ENCODE measurements at places on chromosomes 1 and 21.
A peak's percentile ranks its signal among the peaks of the same experiment; 100 is the strongest.

DNA sequence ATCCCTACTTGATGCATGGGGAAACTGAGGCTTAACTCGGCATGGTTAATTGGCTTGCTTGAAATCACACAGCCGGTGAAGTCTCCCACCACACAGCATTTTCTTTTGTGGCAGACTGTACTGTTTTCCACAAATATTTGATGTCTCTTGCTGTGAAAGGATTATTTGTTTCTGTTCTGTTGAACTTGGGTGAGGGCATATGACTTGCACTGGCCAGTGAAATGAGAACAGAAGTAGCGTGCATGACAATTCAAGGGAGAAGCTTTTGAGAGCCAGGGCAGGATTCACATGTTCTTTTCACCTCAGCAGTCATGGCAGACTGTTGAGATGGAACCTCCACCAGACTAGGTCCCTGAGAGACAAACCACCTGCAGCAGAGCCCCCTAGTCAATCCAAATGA is 11.7 kb upstream of the AK2 start:
- DNase-seq, result no peak
- H3K36me3 ChIP-seq, result peaks cover 2% of the 10 kb centered on the region
- no peak overlapping the region for H3K27ac ChIP-seq
- H3K4me1 ChIP-seq, result no peaks in the 10 kb centered on the region
- H3K27me3 ChIP-seq, result peaks cover 3% of the 10 kb centered on the region

- no peaks in the 10 kb centered on the region for H3K36me3 ChIP-seq
- no peak overlapping the region for H3K27ac ChIP-seq
- H3K4me3 ChIP-seq, result no peak overlapping the region
- H3K4me1 ChIP-seq, result peaks cover 3% of the 10 kb centered on the region
Observed at GRCh38 chr21:45867671-45868081, 113.9 kb upstream of the COL6A1 start.

GRCh38 chr1:240254778-240255291 is 163.2 kb downstream of the FMN2 start:
- no peaks in the 10 kb centered on the region for H3K4me1 ChIP-seq
- H3K27me3 ChIP-seq, result no peaks in the 10 kb centered on the region
- no peak overlapping the region for H3K4me3 ChIP-seq
- DNase-seq, result no peak

DNA sequence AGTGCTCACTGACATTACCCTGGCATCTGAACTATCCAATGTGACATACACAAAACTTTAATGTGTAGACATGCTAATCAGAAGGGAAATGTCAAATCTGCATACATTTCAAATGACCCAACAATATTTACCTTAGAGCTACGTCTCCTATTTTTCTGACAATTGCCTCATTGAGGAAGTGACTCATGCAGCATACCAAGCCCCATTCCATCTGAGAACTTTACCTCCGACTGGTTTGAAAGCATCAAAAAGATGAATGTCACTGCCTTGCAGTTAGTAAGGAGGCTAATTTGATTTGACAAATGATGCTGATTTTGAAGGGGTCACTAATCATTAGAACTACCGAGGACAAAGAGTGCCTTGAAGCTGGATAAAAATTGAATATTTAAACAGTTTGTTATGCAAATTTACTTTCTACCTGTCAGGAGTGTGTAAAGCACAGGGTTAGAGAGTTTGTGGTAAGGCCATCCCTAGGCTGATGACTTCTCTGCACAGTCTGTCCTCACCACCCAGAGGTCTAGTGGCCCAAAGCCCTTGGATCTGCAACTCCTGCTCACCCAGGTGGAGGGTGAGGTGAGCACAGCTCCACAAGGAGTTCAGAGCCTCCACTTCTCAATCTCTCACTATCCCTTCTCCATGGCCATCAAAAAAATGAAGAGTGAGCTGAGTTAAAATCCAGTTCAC is 500.3 kb upstream of the C1orf87 start:
- no peak for DNase-seq
- no peak overlapping the region for H3K27ac ChIP-seq
- no peaks in the 10 kb centered on the region for H3K4me1 ChIP-seq
- no peaks in the 10 kb centered on the region for H3K36me3 ChIP-seq
- H3K27me3 ChIP-seq, result no peaks in the 10 kb centered on the region

GRCh38 chr1:224488806-224489499 is 54.4 kb upstream of the WDR26 start:
- H3K4me3 ChIP-seq, result no peak overlapping the region
- no peak for DNase-seq
- H3K4me1 ChIP-seq, result no peaks in the 10 kb centered on the region
- H3K27me3 ChIP-seq, result no peaks in the 10 kb centered on the region
- peaks cover 5% of the 10 kb centered on the region for H3K36me3 ChIP-seq

DNA sequence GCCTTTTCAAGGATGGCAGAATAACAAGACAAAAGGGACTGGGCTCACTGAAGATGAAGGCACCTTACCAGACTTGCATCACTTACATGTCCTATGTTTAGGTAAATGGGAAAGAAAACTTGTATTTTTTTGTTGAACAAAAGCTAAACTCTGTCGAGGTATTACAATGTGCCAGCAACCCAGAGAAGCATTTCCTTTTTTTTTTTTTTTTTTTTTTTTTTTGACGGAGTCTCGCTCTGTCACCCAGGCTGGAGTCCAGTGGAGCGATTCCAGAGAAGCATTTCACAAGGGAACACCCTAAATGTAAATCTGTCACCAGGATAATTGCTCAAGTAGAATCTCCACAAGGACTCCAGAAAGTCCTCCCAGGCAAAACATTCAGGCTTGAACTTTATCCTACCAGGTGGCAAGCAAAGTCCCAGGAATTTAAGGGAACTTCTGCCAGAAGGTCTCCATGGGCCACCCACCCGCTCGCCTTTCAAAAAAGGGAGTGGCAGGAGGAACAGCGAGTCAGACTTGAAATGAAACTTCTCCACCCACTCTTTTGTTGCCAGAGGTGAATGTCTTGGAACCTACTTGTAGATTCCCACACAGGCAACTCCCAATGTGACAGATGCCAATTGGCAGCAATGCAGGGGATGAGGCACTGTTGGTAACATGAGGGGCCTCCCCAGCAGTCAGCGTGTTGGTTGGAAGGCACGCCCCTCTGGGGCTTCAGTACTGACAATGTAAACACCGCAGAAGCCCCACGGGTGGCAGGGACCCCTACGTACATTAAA is 125.0 kb downstream of the TIAM1 start:
- no peak overlapping the region for H3K4me3 ChIP-seq
- H3K4me1 ChIP-seq, result no peaks in the 10 kb centered on the region

DNA sequence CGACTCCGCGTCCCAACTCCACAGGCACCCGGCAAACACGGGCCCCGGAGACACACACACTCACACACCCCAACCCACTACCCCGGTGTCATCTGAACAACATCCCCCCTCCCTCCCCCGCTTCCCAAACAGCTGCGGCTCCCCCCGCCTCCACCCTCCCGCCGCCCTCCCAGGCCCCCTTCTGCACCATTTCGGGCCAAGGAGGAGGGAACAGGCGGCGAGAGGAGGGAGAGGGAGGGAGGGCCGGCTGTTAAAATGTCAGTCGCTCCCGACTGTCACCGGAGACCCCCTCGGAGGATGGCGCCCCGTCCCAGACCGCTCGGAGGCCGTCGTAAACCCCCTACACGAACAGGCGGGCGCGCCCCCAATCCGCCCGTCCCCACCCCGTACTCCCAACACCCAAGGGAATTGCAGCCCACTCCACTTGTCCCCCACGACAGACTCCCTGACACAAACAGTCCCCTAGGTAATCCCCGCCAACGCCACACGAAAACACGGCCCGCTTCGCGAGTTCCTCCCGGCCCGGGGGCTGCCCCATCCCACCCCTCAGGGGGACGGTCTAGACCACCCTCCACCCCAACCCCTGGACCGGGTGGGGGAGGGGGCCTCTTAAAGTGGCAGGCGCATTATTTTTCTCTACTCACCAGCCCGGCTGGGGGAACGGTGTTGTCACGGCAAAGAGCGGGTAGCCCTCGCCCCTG is 583 bp downstream of the MEF2D start:
- peak overlapping the region; percentile 97 for H3K27ac ChIP-seq
- DNase-seq, result peak; percentile 62
- H3K27me3 ChIP-seq, result no peaks in the 10 kb centered on the region
- peak overlapping the region; percentile 95 for H3K4me3 ChIP-seq
- H3K36me3 ChIP-seq, result peaks cover 1% of the 10 kb centered on the region

- H3K36me3 ChIP-seq, result peaks cover 2% of the 10 kb centered on the region
- no peak for DNase-seq
- no peaks in the 10 kb centered on the region for H3K27me3 ChIP-seq
- H3K4me3 ChIP-seq, result no peak overlapping the region
- peaks cover 10% of the 10 kb centered on the region for H3K4me1 ChIP-seq
Observed at GRCh38 chr1:42822800-42823392, 5.7 kb upstream of the SVBP start.

DNA sequence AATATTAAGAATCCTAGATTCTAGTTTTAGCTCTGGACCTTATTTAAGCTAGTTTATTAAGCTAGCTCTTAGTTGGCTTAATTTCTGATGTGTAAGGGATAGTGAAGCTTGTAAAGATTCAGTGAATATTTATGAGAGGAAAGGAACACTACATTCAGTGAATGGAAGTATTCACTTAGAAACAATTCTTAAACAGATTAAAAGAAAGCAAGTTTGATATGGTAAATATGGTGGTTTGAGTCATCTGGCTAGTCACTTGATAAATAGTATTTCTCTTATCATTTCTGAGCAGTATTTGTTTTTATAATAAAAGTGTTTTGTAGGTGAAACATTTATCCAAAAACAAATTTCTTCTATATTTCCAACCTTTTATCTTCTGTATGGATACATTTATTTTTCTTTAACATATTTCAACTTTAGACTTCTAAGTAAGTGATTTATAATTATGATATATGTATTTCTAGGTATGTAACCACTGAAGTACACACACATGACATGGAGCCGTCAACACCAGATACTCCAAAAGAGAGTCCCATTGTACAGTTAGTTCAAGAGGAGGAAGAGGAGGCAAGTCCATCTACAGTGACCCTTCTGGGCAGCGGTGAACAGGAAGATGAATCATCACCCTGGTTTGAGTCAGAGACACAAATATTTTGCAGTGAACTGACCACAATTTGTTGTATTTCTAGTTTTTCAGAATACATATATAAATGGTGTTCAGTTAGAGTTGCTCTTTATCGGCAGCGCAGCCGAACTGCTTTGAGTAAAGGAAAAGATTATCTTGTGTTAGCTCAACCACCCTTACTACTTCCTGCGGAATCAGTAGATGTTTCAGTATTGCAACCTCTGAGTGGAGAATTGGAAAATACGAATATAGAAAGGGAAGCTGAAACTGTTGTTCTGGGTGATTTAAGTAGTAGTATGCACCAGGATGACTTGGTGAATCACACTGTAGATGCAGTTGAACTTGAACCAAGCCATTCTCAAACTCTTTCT is 55.6 kb downstream of the SUCO start:
- H3K4me3 ChIP-seq, result no peak overlapping the region
- peak overlapping the region; percentile 60 for H3K27ac ChIP-seq
- H3K27me3 ChIP-seq, result no peaks in the 10 kb centered on the region
- H3K36me3 ChIP-seq, result peaks cover 45% of the 10 kb centered on the region
- H3K4me1 ChIP-seq, result peaks cover 2% of the 10 kb centered on the region

GRCh38 chr1:38579056-38579455 is 280.5 kb downstream of the RRAGC start:
- peaks cover 20% of the 10 kb centered on the region for H3K27me3 ChIP-seq
- DNase-seq, result no peak
- H3K4me3 ChIP-seq, result no peak overlapping the region
- peaks cover 3% of the 10 kb centered on the region for H3K36me3 ChIP-seq

DNA sequence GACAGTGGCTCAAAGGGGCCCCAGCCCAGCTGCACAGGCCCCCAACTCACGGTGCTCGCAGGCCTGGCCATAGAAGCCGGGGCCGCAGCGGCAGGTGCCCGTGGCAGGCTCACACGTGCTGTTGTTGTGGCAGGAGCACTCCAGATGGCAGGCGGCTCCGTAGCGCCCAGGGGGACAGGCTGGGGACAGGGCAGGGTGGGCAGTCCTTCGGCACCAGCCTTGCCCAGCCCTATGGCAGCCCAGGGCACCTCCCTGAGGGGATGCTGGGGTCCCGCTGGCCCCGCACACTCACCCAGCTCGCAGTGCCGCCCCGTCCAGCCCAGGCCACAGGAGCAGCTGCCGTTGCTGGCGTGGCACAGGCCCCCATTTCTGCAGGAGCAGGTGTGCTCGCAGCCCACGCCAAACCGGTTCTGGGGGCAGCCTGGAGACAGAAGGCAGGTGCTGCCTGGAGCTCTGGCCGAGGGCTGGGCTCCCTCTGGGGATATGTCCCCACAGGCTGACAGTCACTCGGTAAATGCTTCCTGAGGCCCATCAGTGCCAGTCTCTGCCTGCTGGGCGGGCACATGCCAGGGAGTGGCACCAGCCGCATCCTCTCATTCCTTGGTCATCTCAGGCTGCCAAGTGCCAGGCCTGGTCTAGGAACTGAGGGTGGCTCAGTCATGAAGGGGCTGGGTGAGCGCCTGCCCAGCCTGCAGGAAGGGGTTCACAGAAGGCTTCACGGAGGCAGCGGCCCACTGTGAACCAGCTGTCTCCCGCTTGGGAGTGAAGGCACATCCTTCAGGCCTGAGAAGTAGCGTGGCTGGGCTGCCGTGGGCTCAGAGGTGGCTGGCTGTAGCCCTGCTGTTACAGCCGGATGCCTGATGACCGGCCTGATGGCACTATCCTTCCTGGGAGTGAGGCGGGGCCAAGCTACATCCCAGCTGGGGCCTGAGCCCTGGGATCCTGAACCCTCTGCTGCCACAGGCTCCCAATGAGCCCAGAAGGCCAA is 40.1 kb downstream of the ARHGEF16 start:
- no peaks in the 10 kb centered on the region for H3K4me1 ChIP-seq
- H3K27me3 ChIP-seq, result no peaks in the 10 kb centered on the region
- H3K36me3 ChIP-seq, result no peaks in the 10 kb centered on the region
- no peak overlapping the region for H3K27ac ChIP-seq
- H3K4me3 ChIP-seq, result no peak overlapping the region
- DNase-seq, result no peak

GRCh38 chr1:61585714-61586113 is 139.2 kb downstream of the TM2D1 start:
- H3K27ac ChIP-seq, result no peak overlapping the region
- no peak for DNase-seq
- H3K4me3 ChIP-seq, result no peak overlapping the region
- H3K4me1 ChIP-seq, result peaks cover 3% of the 10 kb centered on the region
- H3K36me3 ChIP-seq, result no peaks in the 10 kb centered on the region
- peaks cover 4% of the 10 kb centered on the region for H3K27me3 ChIP-seq

- no peak overlapping the region for H3K4me3 ChIP-seq
- peaks cover 21% of the 10 kb centered on the region for H3K27me3 ChIP-seq
- H3K36me3 ChIP-seq, result no peaks in the 10 kb centered on the region
- DNase-seq, result no peak
- peaks cover 22% of the 10 kb centered on the region for H3K4me1 ChIP-seq
Observed at GRCh38 chr1:36128126-36128904, 3.3 kb upstream of the COL8A2 start.

DNA sequence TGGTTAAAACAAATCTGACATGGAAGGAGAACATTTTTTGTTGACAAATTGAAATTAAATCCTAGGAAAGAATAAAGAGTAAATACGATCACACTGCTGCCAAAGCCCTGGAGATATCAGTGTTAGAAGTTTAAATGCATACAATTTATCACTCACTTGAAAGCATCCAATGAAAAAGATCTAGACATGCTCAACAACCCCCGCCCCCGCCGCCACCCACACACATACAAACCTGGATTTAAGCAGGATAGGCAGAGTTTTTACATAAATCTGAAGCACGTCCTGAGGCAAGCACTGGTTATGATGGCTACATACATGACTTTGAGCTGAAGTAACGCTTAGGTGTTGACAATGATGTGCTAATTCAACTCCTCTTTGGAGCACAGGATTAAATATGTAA is 58.5 kb downstream of the LYST start:
- no peak overlapping the region for H3K27ac ChIP-seq
- no peaks in the 10 kb centered on the region for H3K4me1 ChIP-seq
- no peaks in the 10 kb centered on the region for H3K27me3 ChIP-seq

- no peak overlapping the region for H3K4me3 ChIP-seq
- no peaks in the 10 kb centered on the region for H3K36me3 ChIP-seq
- peaks cover 42% of the 10 kb centered on the region for H3K4me1 ChIP-seq
- H3K27me3 ChIP-seq, result no peaks in the 10 kb centered on the region
- no peak overlapping the region for H3K27ac ChIP-seq
- no peak for DNase-seq
Observed at GRCh38 chr1:44072204-44072603, 40.9 kb upstream of the SLC6A9 start.
